ENCODE measurements at places on chromosomes 7 and 10.

DNA sequence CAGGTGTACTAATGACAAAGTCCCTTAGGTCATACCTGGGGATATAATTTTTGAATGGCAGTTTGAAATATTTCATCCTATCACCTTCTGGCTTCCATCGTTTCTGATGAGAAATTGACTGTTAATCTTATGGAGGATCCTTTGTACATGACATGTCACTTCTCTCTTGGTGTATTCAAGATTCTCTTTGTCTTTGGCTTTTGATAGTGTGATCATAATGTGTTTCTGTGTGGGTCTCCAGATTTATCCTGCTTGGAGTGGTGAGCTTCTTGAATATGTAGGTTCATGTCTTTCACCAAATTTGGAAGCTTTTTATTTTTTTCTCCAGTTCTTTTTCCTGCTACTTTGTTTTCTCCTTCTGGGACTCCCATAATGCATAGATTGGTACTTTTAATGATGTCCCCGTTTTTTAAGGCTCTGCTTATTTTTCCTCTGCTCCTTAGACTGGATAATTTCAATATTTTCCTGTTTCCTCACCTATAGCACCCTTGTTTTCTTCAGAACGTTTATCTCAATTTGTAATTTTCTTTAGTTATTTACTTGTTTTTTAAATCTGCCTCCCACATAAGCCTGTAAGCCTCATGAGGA lies 4.4 kb downstream of the RBM33 start:
- no peak for DNase-seq

GRCh38 chr10:100734295-100735086 lies 10.9 kb upstream of the PAX2 start:
- DNase-seq, result no peak

GRCh38 chr7:74202841-74203556 lies 6.8 kb upstream of the LAT2 start:
- DNase-seq, result peak; percentile 18

GRCh38 chr10:48473704-48474103 lies 131.2 kb downstream of the ARHGAP22 start:
- DNase-seq, result no peak

DNA sequence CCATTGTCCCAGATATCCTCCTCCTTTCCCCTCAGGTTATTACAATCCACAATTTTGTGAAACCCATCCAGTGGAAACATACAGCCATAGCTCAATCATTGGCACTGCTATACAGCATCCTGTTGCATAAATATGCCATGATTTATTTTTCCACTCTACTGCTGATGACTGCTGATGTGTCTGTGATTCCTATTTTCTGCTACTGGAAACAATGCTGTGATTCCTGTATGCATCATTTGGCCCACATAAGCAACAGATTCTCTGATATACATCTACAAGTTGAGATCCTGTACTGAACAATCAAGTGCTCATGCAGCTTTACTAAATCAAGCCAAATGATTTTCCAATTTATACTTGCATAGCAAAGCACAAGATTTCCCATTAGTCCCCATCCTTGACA lies 39.6 kb downstream of the CUL2 start:
- no peak for DNase-seq

DNA sequence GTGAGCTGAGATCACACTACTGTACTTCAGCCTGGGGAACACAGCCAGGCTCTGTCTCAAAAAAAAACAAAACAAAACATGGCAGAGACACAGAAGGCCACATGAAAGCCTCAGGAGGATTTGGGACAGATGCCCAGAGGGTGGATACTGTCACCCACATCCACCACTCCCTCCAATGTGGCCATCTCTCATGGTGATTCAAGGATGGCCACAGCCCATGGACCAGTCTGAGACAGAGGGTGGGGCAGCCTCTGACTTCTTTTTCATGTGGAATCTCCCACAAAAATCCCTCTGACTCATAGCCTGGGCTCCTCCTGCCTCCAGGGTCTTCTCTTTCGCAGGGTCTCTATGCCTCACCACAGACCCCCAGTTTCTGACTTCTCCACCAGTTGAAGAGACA lies 59.0 kb upstream of the GTF2I start:
- no peak for DNase-seq

GRCh38 chr10:88115968-88116367 lies 252.5 kb downstream of the PTEN start:
- no peak for DNase-seq

DNA sequence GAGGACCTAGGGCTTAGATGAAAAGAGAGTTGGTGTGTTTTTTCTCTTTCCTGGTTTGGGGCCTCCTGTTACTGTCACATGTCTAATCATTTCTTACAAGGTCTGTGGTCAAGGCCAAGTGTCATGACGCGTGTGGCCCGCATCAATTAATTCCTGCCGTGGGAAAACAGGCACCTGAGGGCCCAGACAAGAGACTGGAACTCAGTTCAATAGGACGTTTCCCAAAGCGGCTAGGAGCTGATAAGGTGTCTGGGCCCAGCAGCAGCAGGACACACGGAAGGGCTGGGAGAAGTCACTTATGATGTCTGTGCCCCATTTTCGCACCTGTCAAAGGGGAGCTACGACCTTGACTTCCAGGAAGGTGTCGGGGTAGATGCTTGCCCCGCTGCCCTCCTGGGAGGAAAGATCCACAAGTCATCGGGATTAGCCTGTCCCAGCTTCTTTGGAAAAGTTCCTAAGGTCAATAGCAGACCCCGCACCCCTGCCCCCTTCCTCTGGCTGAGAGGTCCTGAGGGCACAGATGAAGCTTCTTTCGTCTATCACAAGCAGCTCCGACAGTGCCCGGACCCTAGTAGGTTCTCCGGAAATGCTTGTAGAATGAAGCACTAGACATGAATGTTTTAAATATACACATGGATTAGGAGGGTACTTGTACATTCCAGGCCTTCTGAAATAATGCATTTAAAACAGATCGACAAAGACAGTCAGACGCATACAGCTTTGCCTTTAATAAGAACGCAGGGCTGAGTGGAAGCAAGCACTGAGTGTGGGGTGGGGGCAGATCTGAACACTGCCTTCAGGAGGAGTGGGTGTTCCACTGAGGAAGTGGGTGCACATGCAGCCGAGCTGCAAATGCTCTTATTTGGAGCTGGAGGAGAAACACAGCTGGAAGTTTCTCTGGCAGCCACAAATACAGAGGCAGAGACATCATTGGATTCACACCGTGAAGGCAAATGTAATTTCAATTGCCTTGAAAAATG lies 237.5 kb upstream of the GRB10 start:
- DNase-seq, result no peak

DNA sequence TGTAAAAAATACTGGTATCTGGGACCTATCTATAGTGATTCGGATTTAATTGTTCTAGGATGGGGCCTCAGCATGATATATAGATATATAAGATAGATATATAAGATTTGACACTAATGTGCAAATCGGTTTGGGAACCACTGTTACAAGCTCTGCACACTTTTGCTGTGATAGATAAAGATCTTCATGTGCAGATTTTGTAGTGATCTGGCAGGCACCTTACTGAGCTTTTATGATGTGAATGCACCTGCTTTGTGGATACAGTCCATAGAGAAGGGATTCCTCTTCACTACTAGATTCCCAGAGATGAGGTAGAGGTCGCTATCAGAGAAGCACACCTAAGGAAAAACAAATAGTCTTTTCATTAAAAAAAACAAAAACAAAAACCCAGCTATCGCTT lies 33.3 kb upstream of the PCGF5 start:
- no peak for DNase-seq

GRCh38 chr10:62384057-62384446 lies 9.9 kb downstream of the ZNF365 start:
- DNase-seq, result no peak

DNA sequence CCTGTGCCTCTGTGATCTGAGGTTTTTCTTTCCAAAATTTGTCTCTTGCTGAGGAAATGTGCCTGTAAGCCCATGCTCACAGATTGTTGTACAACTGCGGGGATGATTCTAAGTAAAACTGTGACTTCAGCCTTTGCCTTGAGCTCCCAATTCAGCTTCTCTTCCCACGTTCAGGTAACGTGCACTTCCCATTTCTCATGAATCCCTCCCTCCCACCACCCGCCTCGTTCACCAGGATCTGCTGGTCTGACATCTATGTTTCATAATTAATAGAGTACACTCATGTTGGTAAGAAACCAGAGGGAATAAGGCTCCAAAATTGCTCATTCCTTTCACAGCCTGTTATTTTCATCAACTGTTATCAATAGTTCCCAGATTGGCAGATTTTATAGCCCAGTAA lies 332.6 kb upstream of the TPK1 start:
- DNase-seq, result no peak

DNA sequence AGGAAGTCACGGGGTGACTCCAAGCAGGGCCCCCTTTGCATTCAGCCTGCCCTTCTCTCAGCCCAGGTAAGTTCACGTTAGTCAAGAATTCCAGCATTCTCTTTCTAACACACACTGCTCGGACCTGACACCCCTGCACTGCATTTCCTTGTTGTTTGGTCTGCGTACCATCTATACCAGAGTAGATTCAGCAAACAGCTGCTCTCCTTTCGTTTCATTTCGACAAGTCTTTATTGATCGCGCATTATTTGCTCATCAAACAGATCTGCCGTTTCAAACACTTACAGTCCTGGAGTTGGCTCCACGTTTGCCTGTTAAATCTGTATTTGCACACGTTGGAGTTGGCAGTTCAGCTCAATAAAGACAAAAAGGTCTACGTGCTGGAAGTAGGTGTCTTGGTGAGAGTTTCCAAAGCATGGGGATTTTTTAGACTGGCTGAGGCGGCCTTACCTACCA lies 495.1 kb downstream of the RPS24 start:
- DNase-seq, result no peak

DNA sequence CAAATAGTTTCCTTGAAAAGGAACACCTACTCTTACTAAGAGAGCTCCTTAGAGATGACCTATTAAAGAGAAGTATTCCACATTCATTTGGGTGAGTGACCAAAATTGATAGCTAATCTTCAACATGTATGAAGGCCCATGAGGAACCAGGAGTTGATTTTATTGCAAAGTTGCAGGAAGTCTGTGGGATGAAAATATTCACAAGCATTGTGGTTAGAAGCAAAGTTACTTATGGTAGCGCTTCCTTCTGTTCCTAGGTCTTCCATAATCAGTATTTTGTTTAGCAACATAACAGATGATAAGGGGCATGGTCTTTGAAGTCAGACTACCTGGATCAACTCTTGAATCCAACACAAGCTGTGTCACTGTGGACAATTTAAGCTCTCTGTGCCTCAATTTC lies 164.5 kb downstream of the DGKB start:
- DNase-seq, result no peak

DNA sequence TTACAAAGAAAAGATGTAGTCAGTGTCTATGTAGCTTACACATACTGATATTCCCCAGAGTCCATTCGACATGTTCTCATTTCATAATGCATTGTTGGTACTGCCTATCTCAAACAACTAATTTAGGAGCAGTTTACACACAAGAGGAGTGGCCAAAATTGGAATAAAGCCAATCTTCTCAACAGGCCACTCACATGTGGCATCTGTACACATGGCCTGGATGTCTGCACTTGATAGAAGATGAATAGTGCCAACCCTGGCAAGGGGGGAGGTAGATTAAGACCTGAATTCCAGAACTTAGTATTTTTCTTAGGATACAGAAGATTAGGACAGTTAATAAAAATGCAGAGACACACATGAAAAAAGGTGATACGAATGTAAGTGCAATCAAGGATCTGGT lies 125.3 kb upstream of the STARD3NL start:
- DNase-seq, result no peak

- DNase-seq, result peak; percentile 65
Observed at GRCh38 chr10:132519382-132520176, 18.0 kb upstream of the INPP5A start.

GRCh38 chr7:116862234-116862950 lies at the start of gene CAPZA2:
TSS of gene CAPZA2 (plus strand) at chr7:116862587. CDS start at chr7:116862612, 25 bp downstream.
- DNase-seq, result peak; percentile 98

GRCh38 chr10:70145666-70146488 lies 623 bp downstream of the TYSND1 start:
- DNase-seq, result peak; percentile 76

DNA sequence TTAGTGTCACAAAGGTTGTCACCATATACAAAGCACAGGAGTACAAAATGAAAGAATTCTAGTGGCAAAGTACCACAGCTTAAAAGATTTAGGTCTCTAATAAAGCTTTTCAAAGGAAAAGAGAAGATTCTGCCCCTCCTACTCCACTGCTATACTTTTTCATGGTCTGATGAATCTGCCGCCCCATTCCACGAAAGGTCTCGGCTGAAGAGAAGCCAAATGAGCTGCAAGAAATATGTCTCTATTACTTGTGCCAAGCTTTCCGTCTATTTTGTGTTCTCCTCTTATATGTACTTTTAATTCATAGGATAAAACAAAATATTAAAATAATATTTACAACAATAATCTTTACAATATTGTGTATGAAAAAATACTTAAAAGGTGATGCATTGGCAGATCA lies 222.6 kb downstream of the ANK3 start:
- DNase-seq, result no peak

- no peak for DNase-seq
Observed at GRCh38 chr7:107638594-107638993, 22.0 kb upstream of the SLC26A4 start.

- DNase-seq, result no peak
Observed at GRCh38 chr10:33506391-33506790, 171.9 kb upstream of the NRP1 start.

DNA sequence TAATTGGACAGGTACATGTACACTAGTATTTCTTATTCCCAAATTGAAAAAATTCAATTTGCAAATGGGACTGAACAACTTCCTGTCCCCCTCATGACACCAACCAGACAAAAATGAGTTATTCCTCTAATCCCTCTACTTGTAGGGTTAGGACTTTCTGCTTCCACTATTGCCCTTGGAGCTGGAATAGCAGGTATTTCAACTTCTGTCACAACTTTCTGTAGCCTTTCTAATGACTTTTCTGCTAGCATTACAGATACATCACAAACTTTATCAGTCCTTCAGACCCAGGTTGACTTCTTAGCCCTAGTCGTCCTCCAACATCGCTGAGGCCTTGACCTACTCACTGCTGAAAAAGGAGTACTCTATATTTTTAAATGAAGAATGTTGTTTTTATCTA lies 6.4 kb downstream of the CYP3A7 start:
- no peak for DNase-seq

DNA sequence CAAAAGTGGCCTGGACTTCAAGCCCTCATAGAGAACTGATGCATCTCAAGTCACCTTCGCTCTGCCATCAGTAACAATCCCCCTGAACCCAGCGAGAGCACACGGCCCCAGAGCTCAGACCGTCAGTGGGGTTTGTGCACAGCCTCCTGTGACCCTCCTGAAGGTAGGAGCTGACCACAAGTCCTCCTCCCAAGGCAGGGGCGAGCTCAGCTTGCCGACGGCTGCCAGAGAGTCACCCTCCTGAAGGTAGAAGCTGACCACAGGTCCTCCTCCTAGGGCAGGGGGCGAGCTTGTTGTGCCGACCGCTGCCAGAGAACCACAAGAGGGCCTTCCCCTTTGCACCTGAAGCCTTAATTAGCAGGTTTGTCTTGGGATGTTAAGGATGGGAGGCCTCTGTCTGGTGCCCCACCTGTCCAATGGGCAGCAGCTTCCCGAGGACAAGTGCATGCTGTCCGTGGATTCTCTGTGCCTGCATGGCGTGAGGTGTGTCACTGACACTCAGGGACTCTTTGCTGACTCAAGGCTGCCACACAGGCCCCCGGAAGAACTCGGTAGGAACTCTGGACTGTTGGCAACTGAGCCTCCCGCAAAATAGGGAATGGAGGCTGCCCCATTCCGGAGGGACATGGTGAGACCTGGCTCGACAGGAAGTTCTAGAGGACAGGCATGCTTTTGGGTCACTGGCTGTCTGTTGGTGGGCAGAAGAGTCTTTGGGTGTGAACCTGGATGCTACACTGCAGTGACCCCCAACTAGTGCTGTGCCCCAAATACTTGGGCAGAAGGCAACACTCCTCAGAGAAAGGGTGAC lies 487.4 kb downstream of the DNAJB6 start:
- DNase-seq, result no peak

Data from right cardiac atrium (tissue), 5 donors.